Body of pancreas (tissue), 4 donors: ENCODE measurements at places on chromosomes 6 and 20.
A peak's percentile ranks its signal among the peaks of the same experiment; 100 is the strongest.

- H3K4me1 ChIP-seq = no peaks in the 10 kb centered on the region
- no peak overlapping the region for H3K4me3 ChIP-seq
- no peaks in the 10 kb centered on the region for H3K36me3 ChIP-seq
- no peaks in the 10 kb centered on the region for H3K27me3 ChIP-seq
Measured at GRCh38 chr6:4635666-4636065, 140.5 kb upstream of the CDYL start.

GRCh38 chr6:11788043-11788442, 9.4 kb upstream of the ADTRP start:
- no peaks in the 10 kb centered on the region for H3K27me3 ChIP-seq
- H3K27ac ChIP-seq = no peak overlapping the region
- no peak overlapping the region for H3K4me3 ChIP-seq
- no peak for DNase-seq

- H3K27me3 ChIP-seq = no peaks in the 10 kb centered on the region
- H3K36me3 ChIP-seq = no peaks in the 10 kb centered on the region
- no peaks in the 10 kb centered on the region for H3K4me1 ChIP-seq
- H3K27ac ChIP-seq = no peak overlapping the region
Measured at GRCh38 chr6:88493717-88494116, 327.6 kb upstream of the CNR1 start.

DNA sequence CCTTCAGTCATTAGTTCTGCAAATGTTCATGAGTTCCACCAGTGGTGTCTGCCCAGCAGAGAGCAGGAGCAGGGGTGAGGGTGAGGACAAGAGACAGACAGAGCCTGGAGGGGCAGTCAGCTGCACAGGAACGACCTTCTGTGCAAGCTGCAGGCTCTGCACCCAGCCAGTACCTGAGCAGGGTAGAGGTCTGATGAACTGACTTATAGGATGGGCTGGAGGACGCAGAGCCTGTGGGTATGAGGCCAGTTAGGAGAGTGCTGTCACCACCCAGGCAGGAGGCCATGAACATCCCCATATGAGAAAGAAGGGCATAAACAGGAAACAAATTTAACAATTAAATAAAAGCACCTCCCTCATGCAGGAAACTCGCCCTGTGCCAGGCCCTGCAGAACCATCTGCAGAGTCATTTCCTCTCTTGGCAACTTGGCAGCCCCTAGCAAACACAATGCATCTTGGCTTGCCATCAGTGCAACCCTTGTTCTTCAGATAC, 17.9 kb downstream of the C6orf15 start:
- no peaks in the 10 kb centered on the region for H3K27me3 ChIP-seq
- peak; percentile 24 for DNase-seq
- no peak overlapping the region for H3K4me3 ChIP-seq
- H3K36me3 ChIP-seq = no peaks in the 10 kb centered on the region
- no peak overlapping the region for H3K27ac ChIP-seq

DNA sequence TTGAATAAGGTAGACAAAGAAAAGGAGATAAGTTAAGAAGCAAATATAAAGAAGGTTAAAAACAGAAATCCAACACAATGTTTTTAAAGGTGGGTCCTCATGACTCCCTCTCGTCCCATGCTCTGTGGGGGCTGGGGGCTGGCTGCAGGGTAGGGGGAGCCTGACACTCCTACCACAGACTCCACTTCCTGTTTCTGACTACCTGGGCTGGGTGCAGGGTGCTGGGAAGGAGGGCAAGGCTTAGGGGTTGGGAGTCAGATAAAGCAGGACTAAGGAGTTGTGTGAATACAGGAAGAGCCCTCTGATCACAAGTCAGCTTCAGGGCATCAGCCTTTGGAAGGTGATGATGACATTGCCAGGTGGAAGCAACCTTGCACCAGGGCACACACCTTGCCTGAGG, 277.0 kb upstream of the SGK1 start:
- H3K4me1 ChIP-seq = peaks cover 11% of the 10 kb centered on the region
- H3K27me3 ChIP-seq = no peaks in the 10 kb centered on the region
- H3K27ac ChIP-seq = no peak overlapping the region
- no peak for DNase-seq
- no peaks in the 10 kb centered on the region for H3K36me3 ChIP-seq

- H3K4me1 ChIP-seq = peaks cover 10% of the 10 kb centered on the region
- no peaks in the 10 kb centered on the region for H3K27me3 ChIP-seq
- H3K27ac ChIP-seq = no peak overlapping the region
- DNase-seq = no peak
Measured at GRCh38 chr6:29647927-29648642, 8.8 kb upstream of the MOG start.
